ENCODE measurements at places on chromosomes 11 and 22.

DNA sequence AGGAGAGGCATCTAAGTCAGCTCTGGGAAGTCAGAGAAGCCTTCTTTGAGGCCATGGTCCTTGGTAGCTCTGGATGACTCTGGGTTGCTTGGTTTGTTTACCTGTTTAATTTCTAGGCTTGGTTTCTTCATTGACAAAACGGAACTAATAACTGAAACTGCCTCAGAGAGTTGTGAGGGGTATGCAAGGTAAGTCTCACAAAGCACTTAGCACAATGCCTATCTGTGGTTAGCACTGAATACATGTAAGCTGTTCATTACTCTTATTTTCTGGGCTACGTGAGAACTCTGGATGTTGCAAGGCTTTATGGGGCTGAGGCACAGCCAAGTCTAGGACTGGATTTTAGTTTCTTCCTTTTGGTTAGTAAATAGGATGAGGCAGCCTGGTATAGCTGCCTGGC lies 225.8 kb upstream of the NCAM1 start:
- no peak for DNase-seq

- DNase-seq, result no peak
Observed at GRCh38 chr11:80144897-80145594, 704.2 kb upstream of the TENM4 start.

DNA sequence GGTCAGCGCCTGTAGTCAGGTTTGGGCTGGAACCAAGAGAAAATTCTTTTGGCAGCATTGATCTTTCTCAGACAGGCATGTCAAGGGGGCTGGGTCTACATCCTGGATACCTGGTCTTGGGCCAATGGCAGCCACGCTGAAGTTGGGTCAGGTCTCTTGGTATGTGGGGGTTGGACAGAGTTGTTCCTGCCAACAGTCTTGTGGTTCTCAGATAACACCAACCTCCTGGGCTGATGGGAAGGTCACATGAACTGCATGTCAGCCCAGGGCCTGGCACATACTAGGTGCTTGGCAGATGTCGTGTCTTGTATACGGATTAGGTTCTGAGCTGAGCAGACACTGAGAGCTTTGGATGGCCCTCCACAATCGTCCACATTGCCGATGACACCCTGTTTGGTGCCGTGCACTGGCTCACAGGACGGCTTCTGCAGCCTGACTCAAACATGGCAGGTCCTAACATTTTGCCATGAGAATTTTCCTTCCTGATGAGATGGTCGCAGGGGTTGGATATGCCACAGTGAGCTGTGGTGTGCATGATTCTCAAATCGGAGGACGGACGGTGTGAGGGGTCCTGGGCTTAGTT lies 42.0 kb downstream of the FBLN1 start:
- no peak for DNase-seq

- DNase-seq, result no peak
Observed at GRCh38 chr11:11567936-11568650, 53.7 kb downstream of the GALNT18 start.

DNA sequence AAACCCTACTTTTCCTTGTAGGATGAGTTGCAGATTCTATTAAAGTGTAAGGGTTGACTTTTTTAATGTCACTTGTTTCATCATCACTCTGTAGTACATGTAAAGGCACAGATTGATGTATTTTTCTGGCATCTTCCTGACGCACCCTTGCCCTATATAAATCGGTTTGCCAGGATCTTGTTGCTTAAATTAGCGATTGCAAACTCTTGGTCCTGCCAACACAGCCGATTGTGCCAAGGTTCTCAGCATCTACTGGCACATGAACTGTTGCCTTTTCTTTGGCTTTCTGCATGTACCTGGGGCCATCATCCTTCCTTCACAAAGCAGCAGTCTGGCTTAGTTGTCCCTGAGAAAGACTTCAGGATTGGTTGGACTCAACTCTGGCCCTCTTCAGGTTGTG lies 7.5 kb upstream of the LIN7C start:
- DNase-seq, result no peak

GRCh38 chr22:36366291-36366708 lies 21.5 kb downstream of the MYH9 start:
- DNase-seq, result no peak

DNA sequence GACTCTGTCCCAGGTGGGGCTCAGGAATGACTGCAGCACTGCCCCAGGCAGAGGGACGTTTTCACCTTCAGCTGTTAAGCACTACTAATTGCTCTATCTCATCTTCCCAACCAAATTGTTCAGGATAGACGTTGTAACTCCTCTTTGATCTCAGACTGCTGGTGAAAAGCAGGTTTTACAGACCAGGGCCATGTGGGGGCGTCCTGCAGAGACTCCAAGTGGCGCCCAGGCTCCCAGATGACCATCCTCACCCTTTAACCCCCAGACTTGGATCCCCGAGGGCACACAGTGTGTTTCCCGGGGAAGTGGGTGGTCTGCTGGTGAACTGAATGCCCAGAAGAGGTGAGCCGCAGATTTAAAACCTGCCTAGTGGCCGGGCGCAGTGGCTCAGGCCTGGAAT lies 23.9 kb downstream of the FADD start:
- no peak for DNase-seq

DNA sequence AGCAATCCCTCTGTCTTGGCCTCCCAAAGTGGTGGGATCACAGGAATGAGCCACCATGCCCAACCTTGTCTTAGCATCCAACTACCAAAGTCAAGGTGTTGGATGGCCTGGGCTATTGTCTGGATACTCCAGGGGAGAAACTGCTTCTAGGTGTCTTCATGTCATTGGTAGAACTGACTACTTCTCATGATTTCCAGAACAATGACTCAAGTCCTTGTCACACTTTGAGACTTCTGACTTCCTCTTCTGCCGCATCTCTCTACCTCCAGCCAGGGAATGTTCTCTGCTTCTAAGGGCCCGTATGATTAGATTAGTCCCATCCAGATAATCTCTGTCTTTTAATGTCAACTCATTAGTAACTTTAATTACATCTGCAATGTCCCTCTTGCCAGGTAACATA lies 30.6 kb downstream of the APOL6 start:
- no peak for DNase-seq

DNA sequence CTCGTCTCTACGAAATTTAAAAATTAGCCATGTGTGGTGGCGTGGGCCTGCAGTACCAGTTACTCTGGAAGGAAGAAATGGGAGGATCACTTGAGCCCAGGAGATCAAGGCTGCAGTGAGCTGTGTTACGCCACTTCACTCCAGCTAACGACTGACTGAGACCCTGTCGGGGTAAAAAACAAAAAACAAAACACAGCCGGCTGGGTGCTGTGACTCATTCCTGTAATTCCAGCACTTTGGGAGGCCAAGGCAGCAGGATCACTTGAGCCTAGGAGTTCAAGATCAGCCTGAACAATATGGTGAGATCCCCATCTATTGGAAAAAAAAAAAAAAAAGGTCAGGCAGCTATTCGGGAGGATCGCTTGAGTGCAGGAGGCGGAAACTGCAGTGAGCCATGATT lies 2.4 kb downstream of the PAFAH1B2 start:
- no peak for DNase-seq

GRCh38 chr11:31045335-31045734 lies 324.2 kb downstream of the DCDC1 start:
- DNase-seq, result no peak

DNA sequence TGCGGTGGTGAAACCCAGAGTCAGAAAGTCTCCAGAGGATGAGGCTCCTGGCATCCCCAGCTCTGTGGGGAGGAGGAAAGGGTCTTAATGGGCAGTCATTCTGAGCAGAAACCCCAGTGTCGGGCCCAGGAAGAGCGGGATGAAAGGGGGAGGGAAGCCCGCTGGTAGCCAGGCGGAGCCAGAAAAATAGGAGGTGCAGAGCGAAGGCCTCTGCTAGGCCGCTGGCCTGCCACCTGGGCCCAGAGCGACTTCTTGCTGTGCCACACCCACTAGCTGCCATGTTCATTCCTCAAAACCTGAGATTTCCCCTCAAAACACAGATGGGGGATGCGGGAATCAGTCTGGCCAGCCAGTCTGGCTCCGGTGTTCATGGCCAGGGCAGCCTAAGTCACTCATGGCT lies 650 bp upstream of the POU2AF3 start:
- no peak for DNase-seq

GRCh38 chr11:130400781-130401483 lies 27.5 kb downstream of the ADAMTS8 start:
- no peak for DNase-seq

GRCh38 chr11:13143486-13144297 lies 133.9 kb upstream of the BMAL1 start:
- no peak for DNase-seq

DNA sequence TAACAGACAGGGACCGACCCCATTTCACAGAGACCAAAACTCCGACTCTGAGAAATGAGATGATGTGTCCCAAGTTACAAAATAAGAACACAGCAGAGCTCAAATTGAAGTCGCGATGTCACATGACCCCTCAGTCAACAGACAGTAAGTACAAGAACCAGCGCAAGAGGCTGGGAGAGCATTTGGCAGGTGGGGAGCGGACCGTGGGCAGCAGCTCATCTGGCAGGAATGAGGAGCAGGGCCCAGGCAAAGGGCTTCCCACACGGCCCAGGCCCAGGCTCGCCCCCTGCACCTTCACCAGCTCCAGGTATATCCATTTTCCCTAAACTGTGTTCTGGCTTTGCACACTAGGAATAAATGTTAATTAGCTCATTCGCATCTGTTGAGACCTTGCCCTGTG lies 34.3 kb downstream of the SCUBE1 start:
- no peak for DNase-seq

Measured in activated CD4-positive, CD25-positive, alpha-beta regulatory T cell treated with anti-CD3 and anti-CD28 coated beads, Interleukin-2, amount 50 U/mL, for 16 hours (primary cell).